ENCODE measurements at places on chromosomes 5 and 9. TPM values are rescaled to one million over a fixed set of nuclear protein-coding genes. Genes with fewer than 3 reads are reported as not detected.

SLIT3 gene
- total RNA-seq: 1.1 TPM

ST8SIA4 gene
- total RNA-seq: 61.3 TPM

RASGEF1C gene
- not detected for total RNA-seq

C9 gene
- total RNA-seq: not detected

CEL gene
- total RNA-seq: 2.0 TPM

PFN3 gene
- not detected for total RNA-seq

LRRC19 gene
- not detected for total RNA-seq

DNA sequence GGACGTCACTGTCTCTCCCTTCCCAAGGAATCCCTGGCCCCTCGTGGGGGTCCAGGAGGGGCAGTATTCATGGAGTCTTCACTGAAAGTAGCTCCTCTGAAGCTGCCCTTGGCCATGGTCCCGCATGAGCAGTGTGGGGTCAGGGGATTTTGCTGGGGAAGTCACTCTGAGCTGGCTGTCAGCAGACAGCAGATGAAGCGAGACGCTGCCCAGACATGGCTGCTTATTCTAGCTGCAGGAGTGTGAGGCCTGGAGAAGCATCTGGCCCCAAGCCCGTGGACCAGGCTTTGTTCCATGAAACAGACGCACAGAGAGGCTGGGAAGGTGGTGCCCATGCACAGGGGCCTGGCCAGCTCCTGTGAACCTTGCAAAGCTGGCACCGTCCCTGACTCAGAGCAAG is 21.5 kb upstream of the ASS1 start:
- no peaks in the 10 kb centered on the region for H3K36me3 ChIP-seq
- H3K27me3 ChIP-seq: peaks cover 3% of the 10 kb centered on the region
- H3K4me1 ChIP-seq: no peaks in the 10 kb centered on the region
- no peak for DNase-seq

DNA sequence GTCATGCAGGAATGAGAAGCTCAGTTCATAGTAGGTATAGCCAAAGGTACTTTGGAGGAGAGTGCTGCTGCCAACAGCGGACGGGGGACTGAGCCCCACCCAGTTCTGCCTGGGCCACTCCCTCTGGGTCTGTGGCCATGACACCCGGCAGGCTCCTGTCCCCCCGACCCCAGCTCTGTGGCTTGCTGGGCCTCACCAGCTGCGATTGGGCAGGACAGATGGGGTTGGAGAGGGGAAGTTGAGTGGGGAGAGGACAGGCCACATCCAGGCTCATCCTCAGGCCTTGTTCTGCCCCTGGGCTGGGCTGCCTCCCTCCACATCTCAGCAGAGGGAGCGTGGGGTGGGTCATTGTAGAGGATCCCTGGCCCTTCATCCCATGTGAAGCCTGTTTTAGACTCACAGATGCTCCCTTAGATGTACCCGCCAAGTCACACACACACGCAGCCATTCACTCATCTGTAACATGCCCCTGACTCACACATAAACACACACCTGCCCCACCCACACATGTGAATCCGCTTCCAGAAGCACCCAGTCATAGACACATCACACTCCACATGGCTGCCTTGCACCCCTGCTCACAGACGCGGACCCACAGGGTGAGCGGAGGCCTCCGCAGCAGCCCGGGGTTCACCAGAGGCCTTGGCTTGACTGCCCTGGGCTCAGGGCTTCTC is 48.8 kb downstream of the NTNG2 start:
- peaks cover 6% of the 10 kb centered on the region for H3K4me1 ChIP-seq
- H3K4me3 ChIP-seq: no peak overlapping the region
- no peak for DNase-seq
- no peaks in the 10 kb centered on the region for H3K36me3 ChIP-seq

- no peak for DNase-seq
- peaks cover 4% of the 10 kb centered on the region for H3K4me1 ChIP-seq
- H3K36me3 ChIP-seq: no peaks in the 10 kb centered on the region
- H3K27me3 ChIP-seq: no peaks in the 10 kb centered on the region
Observed at GRCh38 chr9:93207860-93208734, 24.2 kb downstream of the WNK2 start.

GRCh38 chr5:144108131-144108530 is 62.3 kb downstream of the YIPF5 start:
- DNase-seq: no peak
- no peaks in the 10 kb centered on the region for H3K4me1 ChIP-seq

- peaks cover 62% of the 10 kb centered on the region for H3K36me3 ChIP-seq
- no peak overlapping the region for H3K4me3 ChIP-seq
- peaks cover 8% of the 10 kb centered on the region for H3K4me1 ChIP-seq
- peak overlapping the region; percentile 49 for H3K27ac ChIP-seq
Observed at GRCh38 chr9:93525476-93525875, 50.9 kb upstream of the PHF2 start.

DNA sequence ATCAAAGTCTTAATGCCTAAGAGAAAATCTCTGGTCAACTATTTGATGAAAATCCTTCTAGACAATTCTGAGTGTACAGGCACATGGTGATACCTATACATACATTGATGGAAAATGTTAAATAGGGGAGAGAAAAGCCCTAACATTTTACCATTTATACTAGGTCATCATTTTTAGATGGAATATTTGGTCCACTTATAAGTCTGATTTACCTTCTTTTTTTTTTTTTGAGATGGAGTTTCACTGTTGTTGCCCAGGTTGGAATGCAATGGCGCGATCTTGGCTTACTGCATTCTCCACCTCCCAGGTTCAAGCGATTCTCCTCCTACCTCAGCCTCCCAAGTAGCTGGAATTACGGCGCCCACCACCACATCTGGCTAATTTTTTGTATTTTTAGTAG is 81.7 kb downstream of the FCHO2 start:
- peaks cover 1% of the 10 kb centered on the region for H3K27me3 ChIP-seq
- H3K36me3 ChIP-seq: no peaks in the 10 kb centered on the region
- no peaks in the 10 kb centered on the region for H3K4me1 ChIP-seq
- no peak overlapping the region for H3K27ac ChIP-seq
- no peak for DNase-seq
- no peak overlapping the region for H3K4me3 ChIP-seq

DNA sequence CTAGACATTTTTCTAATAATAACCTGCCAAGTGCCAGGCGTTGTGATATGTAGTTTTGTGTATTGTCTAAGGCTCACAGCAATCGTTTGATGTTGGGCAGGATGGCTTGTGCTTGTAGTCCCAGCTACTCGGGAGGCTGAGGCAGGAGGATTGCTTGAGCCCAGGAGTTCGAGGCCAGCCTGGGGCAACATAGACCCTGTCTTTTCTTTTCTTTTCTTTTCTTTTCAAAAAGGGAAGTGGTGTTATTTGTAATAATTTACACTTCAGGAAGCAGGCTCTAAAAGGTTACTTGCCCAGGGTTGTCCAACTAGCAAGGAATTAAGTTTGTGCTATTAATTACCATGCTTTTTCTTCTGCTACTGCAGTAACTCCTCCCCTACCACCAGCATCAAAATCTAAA is 3.2 kb downstream of the ZNF131 start:
- no peak overlapping the region for H3K27ac ChIP-seq
- peaks cover 55% of the 10 kb centered on the region for H3K36me3 ChIP-seq
- H3K4me3 ChIP-seq: peak overlapping the region; percentile 78
- DNase-seq: no peak
- peaks cover 42% of the 10 kb centered on the region for H3K4me1 ChIP-seq
- no peaks in the 10 kb centered on the region for H3K27me3 ChIP-seq

GRCh38 chr5:180127682-180128670 is 56.4 kb upstream of the RNF130 start:
- no peak overlapping the region for H3K27ac ChIP-seq
- peaks cover 4% of the 10 kb centered on the region for H3K27me3 ChIP-seq
- H3K4me3 ChIP-seq: no peak overlapping the region
- no peak for DNase-seq
- H3K36me3 ChIP-seq: no peaks in the 10 kb centered on the region

GRCh38 chr9:92270511-92270910 is 23.0 kb downstream of the IARS1 start:
- H3K4me1 ChIP-seq: no peaks in the 10 kb centered on the region
- no peak for DNase-seq
- no peak overlapping the region for H3K27ac ChIP-seq
- H3K4me3 ChIP-seq: no peak overlapping the region
- H3K36me3 ChIP-seq: peaks cover 76% of the 10 kb centered on the region

DNA sequence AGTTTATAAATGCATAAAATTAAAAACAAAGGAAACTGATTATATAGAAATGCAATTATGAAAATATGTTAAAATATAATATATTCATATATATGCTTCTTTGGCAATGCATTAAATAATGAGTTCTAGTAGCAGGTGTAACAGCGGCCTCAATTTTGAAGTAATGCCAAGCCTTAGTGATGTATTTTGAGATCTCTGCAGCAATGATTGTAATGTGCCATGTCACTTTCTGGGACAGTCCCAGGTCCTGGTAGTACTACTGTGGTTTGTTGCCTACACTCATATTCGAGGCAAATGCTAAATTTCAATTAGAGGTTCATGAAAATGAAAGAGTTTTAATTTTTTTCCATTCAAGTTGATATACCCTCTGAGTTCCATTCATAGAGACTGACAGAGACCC is 75.8 kb upstream of the ORM1 start:
- no peaks in the 10 kb centered on the region for H3K27me3 ChIP-seq
- no peak overlapping the region for H3K27ac ChIP-seq
- no peaks in the 10 kb centered on the region for H3K4me1 ChIP-seq
- H3K36me3 ChIP-seq: no peaks in the 10 kb centered on the region

GRCh38 chr5:10689391-10690081 is 71.5 kb downstream of the DAP start:
- peaks cover 9% of the 10 kb centered on the region for H3K4me1 ChIP-seq
- peak; percentile 76 for DNase-seq
- H3K36me3 ChIP-seq: peaks cover 13% of the 10 kb centered on the region
- H3K4me3 ChIP-seq: no peak overlapping the region
- no peaks in the 10 kb centered on the region for H3K27me3 ChIP-seq

DNA sequence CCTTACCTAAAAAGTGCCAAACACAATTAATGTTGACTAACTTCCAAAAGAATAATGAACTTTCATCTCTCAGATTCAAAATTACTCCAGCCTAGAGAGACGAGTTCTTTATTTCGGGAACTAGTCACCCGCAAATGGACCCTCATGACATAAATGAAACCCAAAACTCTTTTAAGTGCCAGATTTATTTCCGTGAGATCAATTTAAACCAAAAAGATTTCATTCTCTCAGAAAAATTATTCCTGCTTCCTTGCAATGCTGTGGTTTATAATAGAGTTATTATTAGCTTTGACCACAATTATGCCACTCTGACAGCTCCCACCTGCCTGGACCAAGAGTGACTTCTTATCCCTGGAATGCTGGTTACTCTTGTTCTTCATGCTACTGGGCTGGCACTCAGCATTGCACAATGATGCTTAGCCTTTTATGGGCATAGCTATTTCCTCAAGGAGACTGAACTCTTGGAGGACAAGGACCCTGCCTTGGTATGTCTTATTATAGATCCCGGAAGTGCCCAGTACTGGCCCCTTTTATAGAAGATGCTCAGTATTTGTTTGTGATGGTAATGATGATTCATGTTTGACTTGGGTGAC is 183.5 kb downstream of the SNX18 start:
- DNase-seq: no peak
- H3K27me3 ChIP-seq: peaks cover 10% of the 10 kb centered on the region
- no peaks in the 10 kb centered on the region for H3K36me3 ChIP-seq
- no peak overlapping the region for H3K4me3 ChIP-seq
- no peak overlapping the region for H3K27ac ChIP-seq

DNA sequence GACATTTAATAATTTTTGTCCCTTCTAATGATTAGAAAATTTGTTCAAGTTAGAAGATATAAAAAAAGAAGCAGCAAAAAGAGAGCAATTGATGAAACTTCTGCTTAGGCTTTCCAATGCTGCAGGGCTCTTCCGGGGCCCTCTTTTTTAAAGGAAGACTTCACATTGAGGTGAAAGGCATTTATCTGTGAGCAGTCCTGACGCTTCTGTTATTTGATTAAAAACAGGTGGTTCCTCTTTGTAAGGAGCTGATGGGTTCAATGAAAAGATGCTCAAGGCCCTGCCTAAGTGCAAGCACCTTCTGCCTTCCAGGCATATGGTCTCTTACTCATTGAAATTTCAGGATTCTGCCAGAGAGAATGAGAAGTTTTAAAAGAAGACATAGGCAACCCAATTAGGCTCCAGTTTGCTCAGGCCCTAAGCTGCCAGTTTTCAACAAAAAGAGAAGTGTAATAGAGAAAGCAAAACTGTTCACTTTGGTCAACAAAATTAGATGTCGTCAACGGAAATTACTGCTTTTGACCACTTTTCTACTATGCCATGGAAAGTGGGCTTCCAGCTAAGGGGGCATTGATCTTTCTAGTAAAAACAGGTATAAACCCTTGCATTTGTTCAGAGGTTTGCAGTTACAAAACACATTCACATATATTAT is 100.2 kb downstream of the INSYN2B start:
- H3K27ac ChIP-seq: no peak overlapping the region
- no peak overlapping the region for H3K4me3 ChIP-seq
- peaks cover 10% of the 10 kb centered on the region for H3K4me1 ChIP-seq
- DNase-seq: no peak

DNA sequence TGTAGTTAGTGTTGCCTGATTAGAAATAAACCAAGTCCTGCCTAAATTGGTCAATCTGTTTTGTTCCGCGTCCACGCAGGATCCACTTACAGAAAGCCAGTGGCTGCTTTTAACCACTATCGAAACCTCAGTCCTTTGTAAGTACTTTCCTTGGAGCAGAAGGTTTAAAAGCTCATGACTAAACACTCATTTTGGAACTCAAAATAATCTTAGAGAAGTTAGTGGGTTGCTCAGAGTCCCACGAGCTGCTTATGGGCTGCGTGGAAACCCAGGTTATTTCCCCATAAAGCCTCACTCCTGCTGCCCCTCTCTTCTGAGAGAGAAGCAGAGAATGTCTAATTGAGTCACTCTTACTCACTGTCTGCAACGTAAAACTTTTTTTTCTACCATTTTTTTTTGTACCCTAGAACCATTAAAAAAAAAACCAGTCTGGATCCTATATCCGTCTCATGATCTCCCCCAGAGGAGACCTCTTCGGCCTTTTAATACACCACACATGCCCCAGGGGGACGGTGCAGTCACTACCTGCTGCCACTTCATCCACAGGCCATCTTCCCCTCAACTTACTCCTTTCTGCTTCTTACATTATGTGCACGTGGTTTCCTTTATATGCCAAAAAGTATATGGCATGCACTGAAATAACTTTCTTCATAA is 7.6 kb downstream of the BASP1 start:
- no peak overlapping the region for H3K4me3 ChIP-seq
- H3K27ac ChIP-seq: no peak overlapping the region
- peaks cover 7% of the 10 kb centered on the region for H3K27me3 ChIP-seq
- no peak for DNase-seq
- peaks cover 2% of the 10 kb centered on the region for H3K4me1 ChIP-seq
- H3K36me3 ChIP-seq: no peaks in the 10 kb centered on the region

Measured in activated CD4-positive, alpha-beta T cell treated with anti-CD3 and anti-CD28 coated beads, Interleukin-2, amount 10 ng/mL, durations not matched to agents 24 days and 14 days (primary cell).